NCI-H2171 (cell line): ENCODE measurements at places on chromosomes 1 and 21.
A peak's percentile ranks its signal among the peaks of the same experiment; 100 is the strongest.

GRCh38 chr1:209641832-209642172 is 10.4 kb downstream of the LAMB3 start:
- no peak for DNase-seq

- DNase-seq = peak; percentile 7
Measured at GRCh38 chr21:31142600-31142999, 104.3 kb upstream of the KRTAP19-8 start.

DNA sequence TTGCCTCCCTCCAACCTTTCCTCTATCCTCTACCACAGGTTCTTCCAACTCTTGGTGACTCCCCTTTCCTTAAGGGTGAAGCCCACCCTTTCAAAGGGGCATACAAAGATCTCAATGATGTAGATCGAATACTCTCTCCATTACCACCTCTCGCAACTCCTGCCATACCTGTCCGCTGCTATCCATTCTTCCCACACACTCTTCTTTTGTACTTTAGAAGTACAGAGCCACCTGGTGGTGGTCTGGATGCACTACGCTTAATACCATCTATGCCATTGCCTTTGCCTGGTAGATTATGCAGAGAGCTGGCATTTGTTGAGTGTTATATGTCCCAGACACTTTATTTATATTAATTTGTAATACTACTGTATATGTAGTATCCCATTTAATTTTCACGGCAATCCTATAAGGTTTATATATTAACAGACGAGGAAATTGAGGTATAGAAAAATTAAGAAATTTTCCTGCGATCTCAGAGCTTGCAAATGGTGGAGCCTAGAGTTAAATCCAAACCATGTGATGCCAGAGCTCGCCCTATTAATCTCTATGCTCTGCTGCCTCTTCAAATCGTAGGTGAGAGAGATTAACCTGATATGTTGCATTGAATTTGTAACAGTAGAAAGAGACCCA is 22.9 kb downstream of the TSHB start:
- peak; percentile 47 for DNase-seq

GRCh38 chr1:170534626-170535147 is 2.7 kb downstream of the GORAB start:
- no peak for DNase-seq

- DNase-seq = no peak
Measured at GRCh38 chr1:159774465-159774864, 6.3 kb upstream of the DUSP23 start.

DNA sequence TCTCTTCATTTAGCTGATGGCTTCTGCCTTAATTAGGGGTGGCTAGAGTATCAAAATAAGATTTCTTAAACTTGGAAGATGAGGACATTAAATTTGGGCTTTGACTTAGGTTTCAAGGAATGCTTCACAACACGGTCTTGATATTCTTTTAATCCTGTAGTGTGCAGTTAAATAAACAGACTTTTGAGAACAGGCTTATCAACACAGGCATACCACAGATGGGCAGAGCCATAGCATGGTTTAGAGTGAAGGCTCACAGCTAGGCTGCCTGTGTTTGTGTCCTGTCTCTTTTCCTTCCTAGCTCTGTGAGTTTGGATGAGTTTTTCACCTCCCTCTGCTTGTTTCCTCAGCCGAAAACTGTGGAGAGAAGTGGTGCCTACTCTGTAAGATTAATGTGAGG is 102.3 kb upstream of the IPO9 start:
- DNase-seq = no peak

- DNase-seq = peak; percentile 83
Measured at GRCh38 chr1:204398197-204399125, 13.2 kb downstream of the PPP1R15B start.

DNA sequence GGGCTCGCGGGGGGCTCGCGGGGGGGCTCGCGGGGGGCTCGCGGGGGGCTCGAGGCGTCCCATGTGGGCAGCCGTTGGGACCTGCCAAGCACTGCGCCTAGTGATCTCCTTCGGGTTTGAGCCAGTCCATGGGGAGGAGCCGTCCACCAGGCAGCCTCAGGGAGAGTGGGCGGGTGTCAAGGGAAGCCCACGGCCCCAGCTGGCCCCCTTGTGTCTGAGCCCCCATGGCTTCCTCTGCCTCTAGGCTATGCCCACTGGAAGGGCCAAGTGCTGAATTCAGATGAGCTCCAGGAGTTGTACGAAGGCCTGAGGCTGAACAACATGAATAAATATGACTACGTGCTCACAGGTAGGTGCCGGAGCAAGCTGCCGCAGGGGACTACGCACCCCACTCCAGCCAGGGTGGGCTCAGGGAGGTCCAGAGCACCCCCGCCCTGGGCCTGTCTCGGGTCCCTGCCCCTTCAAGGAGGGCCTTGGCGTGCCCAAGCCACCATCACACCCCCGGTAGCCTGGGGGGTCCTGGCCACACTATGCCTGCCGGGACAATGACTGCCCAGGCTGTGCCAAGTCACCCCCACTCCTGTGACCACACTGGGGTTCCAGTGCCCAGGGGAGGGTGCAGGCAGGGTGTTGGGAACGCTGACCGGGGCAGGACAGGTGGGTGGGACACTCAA is 22.6 kb downstream of the PDXK start:
- no peak for DNase-seq

DNA sequence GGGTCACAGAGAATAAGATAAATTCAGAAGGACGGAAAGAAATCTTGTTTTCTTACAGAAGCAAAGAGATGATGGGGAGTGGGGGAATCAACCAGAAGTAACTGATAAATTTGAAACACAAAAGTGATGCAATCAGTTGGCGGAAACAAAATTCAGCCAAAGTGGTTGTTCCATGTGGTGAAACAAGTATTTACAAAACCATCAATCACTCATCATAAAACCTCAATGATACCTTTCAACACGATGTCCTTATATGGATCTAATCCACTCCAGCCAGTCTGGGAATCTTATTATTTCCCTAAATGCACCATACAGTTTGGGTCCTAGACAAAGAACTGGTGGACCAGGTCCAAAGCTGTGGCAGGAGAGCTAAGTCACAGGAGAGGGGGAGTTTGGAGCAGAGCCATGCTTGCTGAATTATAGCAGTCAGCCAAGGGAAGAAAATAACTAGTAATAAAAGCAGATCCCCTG is 303.8 kb upstream of the LRRC7 start:
- DNase-seq = no peak

DNA sequence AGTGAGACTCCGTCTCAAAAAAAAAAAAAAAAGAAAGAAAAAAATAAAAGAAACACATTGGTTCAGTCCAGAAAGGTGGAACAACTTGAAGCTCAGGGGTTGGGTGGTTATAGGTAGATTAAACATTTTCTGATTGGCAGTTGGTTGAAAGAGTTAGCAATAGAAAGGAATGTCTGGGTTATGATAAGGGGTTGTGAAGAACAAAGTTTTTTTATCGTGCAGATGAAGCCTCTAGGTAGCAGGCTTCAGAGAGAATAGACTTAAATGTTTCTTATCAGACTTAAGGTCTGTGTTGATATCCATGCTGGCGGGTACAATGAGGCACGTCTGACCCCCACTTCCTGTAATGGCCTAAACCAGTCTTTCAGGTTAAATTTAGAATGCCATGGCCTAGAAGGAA is 45.0 kb upstream of the PDE9A start:
- DNase-seq = no peak

DNA sequence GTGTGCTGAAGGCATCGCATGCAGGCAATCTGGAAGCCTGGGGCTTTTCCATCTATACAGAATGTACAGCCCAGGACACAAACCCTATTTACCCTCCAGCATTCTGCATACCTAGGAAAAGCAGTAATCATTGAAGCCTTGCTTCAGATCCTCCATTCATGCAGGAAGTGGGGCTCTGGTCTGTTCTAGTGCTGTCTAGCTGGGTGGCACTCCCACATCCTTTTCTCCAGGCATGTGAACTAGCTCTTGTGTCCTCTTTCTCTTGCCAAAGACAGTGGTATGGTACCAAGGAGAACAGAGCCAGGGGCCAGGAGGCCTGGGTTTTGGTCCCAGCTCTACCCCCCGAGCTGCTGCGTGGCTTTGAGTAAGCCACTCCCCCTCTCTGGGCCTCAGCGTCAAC is 21.7 kb downstream of the LRP8 start:
- no peak for DNase-seq

DNA sequence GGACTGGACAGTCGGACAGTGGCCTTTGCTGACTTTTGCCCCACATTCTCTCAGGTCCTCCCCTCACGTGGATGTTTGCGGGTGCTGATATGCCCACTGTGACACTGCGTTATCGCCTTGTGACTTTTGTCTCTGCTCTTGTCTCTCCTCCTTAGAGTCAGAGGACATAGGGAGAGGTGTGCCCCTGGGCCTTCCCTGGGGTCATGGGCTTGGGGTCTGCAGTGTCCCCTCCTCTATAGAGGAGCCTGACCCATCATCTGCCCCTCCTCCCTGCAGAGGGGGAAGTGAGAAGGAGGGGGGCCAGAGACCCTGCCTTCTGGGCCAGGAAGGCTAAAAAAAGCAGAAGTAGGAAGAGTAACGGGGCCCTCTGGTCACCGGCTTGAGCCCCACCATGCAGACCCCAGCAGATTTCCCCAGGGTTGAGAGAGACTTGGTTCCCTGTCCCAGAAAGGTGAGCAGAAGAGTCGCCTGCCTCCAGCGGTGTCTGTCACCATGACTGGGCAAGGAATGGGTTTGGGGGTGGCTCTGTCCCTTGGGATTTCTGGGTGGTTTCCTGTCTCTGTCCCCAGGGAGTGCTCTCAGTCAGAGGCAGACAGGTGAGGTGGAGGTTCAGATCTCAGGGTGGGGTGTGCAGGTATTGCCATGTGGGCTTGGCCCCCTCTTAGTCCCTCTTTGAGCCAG is 13.3 kb downstream of the RPS6KA1 start:
- no peak for DNase-seq

DNA sequence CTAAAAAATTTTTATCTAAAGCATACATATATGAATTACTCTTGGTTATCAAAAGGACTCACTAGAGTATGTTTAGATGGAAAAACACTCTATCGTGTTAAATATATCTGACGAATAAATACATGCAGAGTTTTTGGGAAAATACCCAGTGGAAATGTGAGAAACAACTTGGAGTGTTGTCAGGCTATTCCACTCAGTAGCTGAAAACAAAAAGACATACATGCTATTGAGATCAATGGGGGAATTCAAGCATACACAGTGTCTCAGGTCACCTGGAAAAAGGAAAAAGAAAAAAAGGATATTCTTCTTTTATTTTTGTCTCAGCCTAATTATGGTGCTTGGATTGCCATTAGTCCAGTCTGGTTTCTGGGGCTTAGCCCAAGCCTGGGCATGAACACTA is 247.0 kb upstream of the LYPLAL1 start:
- DNase-seq = no peak

DNA sequence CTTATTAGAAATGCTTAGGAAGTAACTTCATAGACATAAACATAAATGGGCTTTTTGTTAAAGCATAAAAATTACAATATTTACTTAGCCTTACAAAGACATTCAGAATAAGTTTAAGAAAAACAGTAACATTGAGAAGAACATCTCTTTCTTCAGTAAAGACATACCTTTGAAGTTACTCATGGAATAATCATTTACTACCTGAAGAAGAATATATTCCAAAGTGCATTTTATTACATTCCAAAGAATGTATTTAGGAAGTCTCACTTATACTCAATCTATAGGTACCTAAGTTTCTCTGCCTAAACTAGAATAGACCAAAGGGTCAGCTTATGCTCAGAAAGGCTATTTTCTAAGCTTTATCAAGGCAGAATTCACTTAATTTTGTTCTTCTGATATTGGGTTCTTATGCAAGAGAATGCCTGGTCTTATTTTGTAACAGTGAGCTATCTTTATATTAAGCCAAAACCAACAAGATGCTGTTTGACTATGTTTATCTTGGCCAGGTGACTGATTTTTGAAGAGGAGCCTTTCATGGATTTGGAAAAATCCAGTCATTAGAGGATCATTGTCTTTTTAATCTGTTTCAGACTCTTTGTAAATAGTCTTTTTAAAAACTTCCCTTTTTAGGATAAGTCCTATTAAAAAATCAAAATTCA is 110.1 kb downstream of the OLFML2B start:
- no peak for DNase-seq

DNA sequence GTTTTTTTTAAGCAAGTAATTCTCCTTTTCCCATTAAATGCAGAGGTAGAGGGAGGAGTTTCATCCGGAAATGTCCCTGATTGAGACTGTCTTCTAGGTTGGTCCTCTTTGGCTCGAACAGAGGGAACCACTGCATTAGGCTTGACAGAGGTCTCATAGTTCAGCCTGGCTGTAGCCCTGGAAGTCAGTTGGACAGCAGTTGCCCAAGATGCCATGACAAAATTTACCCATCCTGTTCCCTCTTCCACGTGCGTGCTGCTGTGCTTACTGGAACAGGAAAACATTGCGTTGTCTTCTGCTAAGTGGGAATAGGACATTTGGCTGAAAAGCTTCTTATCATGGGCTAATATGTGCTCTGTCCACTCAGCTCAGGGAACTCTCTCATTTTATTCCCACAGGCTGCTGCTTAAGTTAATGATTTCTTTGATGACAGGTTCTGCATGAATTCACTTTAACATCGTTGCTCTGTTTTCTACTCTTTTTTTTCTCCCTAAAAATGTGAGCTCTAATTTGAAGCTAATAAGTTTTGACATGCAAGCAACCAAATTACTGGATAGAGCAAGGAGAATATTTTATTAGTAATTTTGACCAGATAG is 18.0 kb downstream of the KCNK1 start:
- no peak for DNase-seq

- DNase-seq = no peak
Measured at GRCh38 chr1:64112281-64112680, 91.1 kb upstream of the UBE2U start.

GRCh38 chr21:29326914-29327554 is 28.3 kb downstream of the BACH1 start:
- no peak for DNase-seq
